Bronchial epithelial cell (primary cell): ENCODE measurements at places on chromosomes 6 and 20. TPM values are rescaled to one million over a fixed set of nuclear protein-coding genes. Genes with fewer than 3 reads are reported as not detected.

DNA sequence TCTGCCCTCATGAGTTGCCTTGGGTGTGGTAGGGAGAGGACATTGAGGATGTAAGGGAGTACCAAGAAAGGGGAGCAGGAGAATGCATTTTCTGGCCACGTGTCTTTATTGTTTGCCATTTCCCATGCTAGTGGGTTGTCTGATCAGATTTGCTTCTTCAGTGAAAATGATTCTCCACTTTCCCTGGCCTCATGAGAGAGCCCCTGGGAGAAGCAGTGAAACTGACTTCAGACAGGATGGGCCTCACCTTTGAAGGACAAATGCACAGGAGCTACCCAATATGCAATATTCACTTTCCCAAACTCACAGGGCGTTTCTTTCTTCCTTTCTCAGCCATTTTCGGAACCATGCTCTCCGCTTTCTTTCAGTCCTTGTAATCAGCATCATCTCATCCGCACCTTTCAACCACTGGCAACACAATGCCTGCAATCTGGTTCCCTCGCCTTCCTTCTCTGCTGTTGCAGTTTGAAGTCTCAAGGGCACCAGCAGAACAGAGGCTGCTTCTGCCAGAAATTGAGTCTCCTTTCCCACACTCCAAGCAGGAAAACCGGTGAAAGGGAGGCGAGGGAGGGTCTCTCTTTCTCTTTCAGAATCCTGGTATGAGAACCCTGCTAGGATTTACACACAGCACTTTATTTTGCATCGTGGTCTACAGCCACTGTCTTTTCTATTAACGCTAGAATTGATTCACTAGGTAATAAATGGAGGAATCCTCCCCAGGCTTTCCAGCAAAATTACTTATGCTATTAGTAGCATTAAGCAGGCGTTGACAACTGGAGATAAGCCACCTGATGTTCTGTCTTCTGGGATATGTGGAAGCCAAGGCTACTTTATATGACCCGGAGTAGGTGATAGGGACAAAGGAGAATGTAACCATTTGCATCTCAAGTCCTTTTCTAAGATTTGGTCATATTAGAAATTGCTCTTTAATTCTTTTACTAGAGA lies 62.0 kb upstream of the FAM184A start:
- DNase-seq, result no peak

GRCh38 chr6:135146162-135146934 lies 34.8 kb upstream of the MYB start:
- DNase-seq, result peak; percentile 48

Gene ZNF292
- 24.2 and 28.2 TPM in 2 replicates for total RNA-seq

DNA sequence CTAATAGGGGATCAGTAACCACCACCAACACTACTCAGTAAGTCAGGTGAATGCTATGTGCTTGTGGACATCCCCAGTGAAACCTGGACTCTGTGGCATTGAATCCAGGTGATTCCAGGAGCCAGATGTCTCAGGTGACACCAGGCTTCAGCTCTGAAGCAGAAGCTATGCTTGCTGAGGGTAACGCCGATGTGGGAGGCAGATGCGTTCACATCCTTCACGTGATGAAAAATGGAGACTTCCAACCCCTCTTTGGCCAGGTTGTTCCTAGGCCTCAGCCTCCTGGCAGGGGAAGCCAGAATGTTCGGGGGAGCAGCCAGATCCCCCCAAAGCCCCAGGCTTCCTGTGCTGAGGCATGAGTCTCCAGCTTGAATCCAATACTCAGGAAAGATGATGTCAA lies 209.8 kb upstream of the PDE10A start:
- no peak for DNase-seq

GRCh38 chr6:53044572-53044971 lies 20.6 kb upstream of the FBXO9 start:
- no peak for DNase-seq

DNA sequence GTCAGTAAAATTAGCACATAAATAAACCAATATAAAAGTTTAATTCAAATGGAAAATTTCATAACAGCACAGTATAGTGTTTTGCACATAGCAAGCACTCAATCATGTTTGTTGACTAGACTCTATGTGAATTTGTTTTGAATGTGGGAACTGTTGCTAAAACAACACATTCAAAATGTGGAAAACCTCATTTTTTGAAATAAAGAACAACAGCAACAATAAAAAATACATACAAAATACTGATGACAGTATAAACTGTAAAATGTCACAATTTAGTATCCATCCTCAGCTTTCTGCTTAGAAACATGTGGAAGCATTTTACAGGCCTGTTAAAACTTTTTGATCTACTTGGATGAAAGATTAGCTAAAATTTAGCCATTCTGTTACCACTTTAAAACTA lies 47.4 kb downstream of the HDAC2 start:
- DNase-seq, result no peak

DNA sequence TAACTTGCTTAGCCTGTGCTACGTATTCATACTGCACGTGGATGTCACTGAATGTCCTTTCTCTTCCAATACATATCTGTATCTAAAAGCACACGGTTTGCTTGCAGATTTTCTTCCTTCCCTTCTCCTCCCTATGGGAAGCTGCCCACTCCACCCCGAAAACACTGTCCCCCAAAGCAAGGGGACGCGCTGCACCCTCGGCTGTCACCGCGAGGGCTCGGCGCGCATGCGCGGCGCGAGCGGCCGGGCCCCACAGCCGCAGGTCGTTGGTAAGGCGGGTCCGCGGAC lies 659 bp downstream of the TMX4 start:
- peak; percentile 51 for DNase-seq

Gene SOX4
- 20.9 and 36.6 TPM in 2 replicates for total RNA-seq

DNA sequence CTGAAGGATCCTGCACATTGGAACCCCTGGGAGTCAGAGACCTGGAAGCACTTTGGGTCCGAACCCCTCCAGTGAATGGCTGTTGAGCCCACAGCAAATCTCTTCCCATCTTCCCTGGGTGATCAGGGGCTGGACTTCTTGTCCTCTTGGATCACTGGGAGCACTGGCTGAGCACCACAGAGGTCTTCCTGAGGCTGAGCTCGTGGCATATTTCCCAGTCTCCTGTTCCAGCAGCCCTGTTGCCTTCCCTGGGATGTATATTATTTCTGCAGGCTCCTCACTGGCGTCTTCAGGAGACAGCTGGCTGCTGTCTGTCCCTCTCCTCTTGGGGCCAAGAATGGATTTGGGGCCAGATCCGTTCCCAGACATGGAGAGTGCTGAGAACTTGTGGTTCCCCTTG lies 43.4 kb downstream of the PTK7 start:
- no peak for DNase-seq

DNA sequence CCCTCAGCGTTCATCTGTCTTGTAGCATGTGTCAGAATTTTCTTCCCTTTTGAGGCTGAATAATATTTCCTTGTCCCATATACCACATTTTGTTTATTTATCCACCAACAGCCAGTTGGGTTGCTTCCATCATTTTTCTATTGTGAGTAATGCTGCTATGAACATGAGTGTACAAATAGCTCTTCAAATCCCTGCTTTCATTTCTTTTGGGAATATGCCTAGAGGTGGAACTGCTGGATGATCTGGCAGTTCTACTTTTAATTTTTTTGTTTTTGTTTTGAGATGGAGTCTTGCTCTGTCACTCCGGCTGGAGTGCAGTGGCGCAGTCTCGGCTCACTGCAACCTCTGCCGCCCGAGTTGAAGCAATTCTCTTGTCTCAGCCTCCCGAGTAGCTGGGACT lies 64.7 kb downstream of the SASH1 start:
- DNase-seq, result peak; percentile 87

Gene RTEL1
- total RNA-seq, result 4.5 and 5.8 TPM in 2 replicates

DNA sequence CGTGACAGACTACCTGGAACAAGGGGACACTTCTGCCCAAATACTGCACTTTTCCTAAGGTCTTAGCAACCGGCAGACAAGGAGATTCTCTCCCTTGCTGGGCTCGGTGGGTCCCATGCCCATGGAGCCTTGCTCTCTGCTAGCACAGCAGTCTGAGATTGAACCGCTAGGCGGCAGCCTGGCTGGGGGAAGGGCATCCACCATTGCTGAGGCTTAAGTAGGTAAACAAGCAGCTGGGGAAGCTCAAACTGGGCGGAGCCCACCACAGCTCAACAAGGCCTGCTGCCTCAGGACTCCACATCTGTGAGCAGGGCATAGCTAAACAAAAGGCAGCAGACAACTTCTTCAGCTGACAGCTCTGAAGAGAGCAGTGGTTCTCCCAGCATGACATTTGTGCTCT lies 87.8 kb upstream of the ASCC3 start:
- DNase-seq, result no peak

Gene SYS1
- 12.0 and 17.9 TPM in 2 replicates for total RNA-seq

GRCh38 chr6:23202207-23202606 lies 632.8 kb downstream of the HDGFL1 start:
- DNase-seq, result no peak

GRCh38 chr6:54238396-54238795 lies 69.8 kb upstream of the TINAG start:
- DNase-seq, result no peak

- DNase-seq, result no peak
These were observed 280.4 kb downstream of the PACRG start for GRCh38 chr6:163008186-163008585.

DNA sequence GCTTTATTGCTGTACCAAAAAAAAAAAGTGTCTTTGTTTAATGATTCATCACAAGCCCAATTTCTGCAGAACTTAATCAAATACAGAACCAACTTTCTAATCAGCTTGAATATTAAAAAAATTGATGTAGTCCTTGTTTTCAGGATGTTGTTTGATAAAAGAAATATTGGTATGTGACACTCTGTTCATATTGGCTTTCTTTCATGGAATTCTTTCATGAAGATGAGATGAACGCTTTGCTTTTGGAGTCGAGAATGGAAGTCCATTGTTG lies 184.3 kb downstream of the ZNF217 start:
- DNase-seq, result no peak

DNA sequence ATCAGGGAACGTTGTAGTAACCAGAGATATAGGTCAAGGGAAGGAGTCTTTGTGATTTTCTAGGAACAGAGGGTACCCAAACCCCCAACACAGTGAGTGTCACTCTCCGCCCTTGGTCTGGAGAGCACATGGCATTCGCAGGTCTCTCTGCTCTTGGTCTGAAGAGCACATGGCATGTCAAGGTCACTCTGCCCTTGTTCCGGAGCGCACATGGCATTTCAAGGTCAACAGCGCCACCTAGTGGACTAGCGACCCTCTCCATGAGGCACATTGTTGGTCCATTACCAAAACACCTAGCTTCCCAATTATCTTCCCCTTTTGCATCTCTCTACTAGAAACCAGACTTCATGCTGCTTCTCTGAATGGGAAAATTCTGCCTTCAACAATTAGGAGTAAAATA lies 260.0 kb downstream of the C6orf118 start:
- DNase-seq, result peak; percentile 3

DNA sequence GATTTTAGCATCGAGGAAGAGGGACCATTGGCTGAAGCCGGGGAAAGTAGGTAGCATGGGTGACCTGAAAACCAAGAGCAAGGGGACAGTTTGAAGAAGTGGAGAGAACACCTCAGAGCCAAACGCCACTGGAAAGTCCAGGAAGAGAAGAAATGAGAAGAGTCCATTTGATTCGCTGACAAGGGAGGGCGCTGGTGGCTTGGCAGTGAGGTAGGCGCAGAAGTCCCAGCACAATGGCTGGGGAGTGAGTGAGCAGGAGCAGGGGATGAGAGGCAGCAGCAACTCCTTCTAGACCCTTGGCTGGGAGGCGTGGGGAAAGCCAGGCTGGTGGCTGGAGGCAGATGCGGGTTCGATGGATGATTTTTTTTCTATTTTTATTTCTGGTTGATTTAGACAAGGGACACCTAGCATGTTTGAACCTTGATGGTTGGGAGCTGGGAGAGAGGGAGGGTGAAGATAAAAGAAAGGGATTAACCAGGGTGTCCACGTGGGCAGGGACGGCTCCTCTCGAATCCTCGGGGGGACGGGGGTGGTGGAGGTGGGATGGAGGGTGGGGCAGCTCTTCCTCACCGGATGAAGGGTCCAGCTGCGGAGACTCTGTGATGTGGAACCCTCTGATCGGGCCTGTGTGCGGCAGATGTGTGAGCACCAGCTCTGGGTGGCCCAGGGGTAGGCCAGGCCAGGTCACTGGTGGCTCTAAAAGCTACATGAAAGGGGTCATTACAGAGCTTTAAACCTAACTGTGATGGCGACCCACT lies 164.2 kb downstream of the NFATC2 start:
- no peak for DNase-seq

DNA sequence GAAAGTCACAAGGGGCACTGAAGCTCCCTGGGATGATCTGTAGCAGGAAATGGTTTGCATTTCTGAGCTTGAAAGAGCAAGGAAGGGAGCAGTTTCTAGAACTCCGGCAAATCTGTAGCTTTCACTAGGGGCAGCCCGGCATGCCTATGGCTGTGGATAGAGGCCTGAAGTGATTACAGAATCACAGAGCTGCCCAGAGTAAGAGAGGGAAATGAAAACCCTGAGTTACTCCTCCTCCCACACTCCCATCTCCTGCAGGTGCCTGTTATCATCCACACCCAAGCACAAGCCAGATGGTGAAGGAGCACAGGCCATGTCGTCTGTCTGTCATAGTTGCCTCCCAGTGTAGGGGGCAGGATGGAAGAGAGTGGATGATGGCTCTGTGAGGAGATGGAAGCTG lies 37.1 kb downstream of the HLA-F start:
- DNase-seq, result no peak

DNA sequence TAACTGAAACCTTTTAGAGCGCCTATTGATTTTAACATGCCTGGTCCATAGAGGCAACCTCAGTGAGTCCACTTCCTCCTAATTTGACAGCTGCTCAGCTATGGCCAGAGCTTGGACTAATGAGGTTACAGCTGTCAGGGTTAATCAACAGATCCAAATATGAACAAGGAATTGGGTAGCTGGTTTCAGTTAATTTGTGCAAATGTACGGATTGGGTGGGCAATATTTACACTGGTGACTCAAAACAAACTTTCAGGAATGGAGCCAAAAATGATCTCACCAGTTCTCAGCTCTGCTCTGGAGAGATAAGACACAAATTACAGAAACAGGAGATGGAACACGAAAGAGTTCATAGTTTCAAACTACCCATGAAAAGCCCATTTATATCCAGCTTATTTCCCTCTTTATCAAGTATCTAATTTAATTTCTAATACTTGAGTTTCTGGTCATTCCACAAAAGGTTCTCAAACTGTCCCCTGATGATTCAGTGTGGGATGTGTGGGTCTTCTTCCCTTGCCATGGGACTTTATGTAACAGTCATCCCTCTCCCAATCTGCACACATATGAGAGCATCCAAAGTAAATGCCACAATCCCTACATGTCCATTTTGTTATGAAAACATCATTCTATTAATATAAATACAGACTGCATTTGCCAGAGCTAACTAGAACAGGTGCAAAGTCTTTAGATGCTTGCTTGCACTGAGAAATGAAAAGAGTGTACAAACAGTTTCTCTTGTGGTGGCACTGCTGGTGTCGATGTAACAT lies 149.9 kb downstream of the RPS12 start:
- peak; percentile 82 for DNase-seq

Gene POM121L2
- total RNA-seq, result not detected in 2 replicates

Gene SNX14
- total RNA-seq, result 99.6 and 119 TPM in 2 replicates

- DNase-seq, result no peak
These were observed 44.4 kb downstream of the RSPO3 start for GRCh38 chr6:127162836-127163235.

GRCh38 chr6:64792534-64792933 lies 914.5 kb downstream of the EYS start:
- DNase-seq, result no peak

Gene HLA-G
- 4.9 and 13.2 TPM in 2 replicates for total RNA-seq
